ENCODE measurements at places on chromosomes 11 and 22. TPM values are rescaled to one million over a fixed set of nuclear protein-coding genes. Genes with fewer than 3 reads are reported as not detected.
A peak's percentile ranks its signal among the peaks of the same experiment; 100 is the strongest.

- DNase-seq = no peak
Observed at GRCh38 chr11:113497066-113497910, 22.1 kb upstream of the DRD2 start.

- DNase-seq = peak; percentile 80
Observed at GRCh38 chr11:7437696-7438095, 47.6 kb upstream of the OLFML1 start.

- no peak for DNase-seq
Observed at GRCh38 chr22:46040471-46041465, 63.8 kb upstream of the WNT7B start.

GRCh38 chr22:20725987-20726558, 47.8 kb upstream of the SERPIND1 start:
- DNase-seq = no peak

- DNase-seq = no peak
Observed at GRCh38 chr11:70082829-70083228, 4.7 kb downstream of the ANO1 start.

TTC36 gene
- total RNA-seq = 1.1 TPM

ABCC8 gene
- not detected for total RNA-seq

All from GM23248 (cell line).